ENCODE measurements at places on chromosomes 1 and 21.

GRCh38 chr1:19529664-19530063 is 44.3 kb upstream of the CAPZB start:
- DNase-seq, result no peak

DNA sequence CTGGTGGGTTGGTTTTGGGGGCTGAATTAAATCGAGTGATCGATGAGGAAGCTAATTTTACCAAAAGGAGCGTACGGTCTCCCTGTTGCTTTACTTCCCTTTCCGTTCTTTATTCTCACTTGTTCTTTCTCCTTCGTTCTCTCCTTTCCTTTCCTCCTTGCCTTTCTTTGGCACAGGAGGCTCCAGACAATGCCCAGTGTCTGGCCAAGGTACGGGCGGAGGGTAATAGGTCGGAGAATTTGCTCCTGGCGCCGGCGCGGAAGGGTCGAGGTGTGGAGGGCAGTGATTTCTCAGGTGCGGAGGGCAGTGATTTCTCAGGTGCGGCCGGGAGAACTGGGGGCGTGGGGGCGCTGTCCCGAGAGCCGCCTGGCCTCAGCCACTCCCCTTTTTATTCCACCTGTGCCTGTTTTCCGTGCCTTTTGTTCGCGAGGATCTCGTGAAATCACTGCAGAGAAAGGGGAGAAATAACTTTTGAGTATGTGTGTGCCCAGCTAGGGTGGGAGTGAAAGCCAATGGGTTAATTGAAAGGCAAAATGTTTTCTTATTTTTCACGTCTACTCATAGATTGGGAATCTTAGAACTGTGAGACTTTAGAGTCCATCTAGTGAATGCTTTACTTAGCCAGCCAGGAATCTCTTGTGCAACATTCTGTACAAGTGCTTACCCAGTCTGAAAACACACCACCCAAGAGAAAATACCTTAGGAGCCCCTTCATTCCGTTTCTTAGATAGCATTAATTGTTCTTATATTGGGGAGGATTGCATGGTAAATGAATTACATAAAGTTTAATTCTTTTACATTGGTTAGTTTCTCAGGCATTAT is 1.3 kb downstream of the FNBP1L start:
- peak; percentile 47 for DNase-seq

- no peak for DNase-seq
Measured at GRCh38 chr1:17615959-17616358, 76.5 kb downstream of the ARHGEF10L start.

DNA sequence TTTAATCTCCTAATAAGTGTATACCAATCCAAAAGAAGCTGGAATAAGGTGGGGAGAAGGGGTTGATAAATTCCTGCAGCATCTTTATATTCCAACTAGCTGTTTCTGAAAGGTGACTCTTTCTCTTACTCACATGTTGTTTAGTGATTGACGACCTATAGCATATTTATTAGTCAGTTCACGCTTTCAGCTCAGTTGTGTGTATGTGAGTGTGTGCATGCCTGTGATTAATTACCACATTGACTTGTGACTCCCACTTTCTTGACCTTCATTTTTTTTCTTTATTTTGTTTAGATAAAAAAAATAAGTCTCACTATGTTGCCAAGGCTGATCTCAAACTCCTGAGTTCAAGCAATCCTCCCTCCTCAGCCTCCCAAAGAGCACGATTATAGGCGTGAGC is 44.4 kb downstream of the ATP2B4 start:
- DNase-seq, result peak; percentile 83

All from fibroblast of mammary gland (primary cell).